ENCODE measurements at places on chromosomes 7 and 10.

GRCh38 chr10:78973901-78974616, 94.7 kb upstream of the ZMIZ1 start:
- DNase-seq: no peak

DNA sequence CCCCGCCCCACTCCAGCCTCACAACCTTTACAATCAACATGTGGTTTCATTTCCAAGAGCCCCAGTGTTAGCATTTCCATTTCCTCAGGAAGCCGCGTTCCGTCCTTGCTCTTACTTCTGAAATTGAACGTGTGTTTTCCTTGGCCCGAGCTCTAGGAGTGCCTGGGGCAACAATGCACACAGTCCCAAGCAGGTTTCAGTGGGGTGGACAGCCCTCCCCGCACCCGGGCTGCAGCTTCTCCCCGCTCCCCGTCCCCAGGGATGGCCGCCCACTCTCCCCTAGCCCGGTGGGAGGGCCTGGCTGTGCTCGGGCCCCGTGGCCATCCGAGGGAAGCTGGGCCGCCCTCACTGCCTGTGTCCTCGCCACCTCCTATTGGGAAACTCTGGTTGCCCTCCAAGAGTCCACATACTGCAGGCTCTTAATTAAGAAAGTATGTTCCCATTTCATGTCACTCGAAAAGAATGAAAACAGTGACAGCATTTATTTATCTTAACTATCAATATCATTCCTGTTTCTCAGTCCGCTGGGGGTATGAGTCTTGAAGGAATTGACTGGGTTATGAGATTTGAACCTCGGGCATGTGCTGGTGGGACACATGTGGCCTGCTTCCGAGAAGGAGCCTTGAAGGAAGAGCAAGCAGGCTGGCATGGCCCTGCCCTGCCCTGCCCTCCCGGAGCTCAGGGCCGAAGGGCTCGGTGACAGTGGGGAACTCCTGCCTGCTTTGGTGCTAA, 163.8 kb downstream of the GRK5 start:
- DNase-seq: no peak

DNA sequence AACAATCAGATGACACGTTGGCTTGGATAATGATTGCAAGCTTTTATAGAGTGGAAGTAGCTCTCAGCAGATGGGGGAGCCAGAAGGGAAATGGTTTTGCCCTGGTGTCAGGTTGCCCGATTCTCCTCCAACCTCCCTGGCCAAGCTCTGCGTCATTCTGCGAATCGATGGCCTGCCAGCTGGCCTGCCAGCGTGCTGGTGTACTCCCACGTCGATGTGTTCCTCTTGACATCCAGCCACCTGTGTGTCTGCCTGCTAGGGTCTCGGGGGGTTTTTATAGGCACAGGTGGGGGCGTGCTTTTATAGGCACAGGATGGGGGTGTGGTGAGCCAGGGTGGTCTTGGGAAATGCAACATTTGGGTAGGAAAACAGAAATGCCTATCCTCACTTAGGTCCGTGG, 4.6 kb downstream of the NET1 start:
- DNase-seq: no peak

DNA sequence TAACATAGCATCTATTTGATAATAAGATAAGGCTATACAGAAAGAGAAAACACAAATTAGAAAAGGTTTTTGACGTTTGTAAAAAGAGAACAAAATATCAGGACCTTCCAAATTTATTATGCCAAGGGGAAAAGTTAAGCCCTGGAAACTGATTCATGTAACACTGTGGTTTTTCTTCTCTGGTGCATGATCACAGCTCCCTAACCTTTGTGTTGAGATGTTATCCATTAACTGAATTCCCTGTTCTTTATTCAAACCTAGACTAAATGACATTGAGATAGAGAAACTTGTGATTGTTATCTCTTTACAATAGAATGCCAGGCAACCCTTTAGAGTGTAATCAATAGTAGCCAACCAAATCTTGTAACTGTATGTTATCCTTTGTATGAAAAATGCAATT, 141.5 kb upstream of the NRG3 start:
- DNase-seq: no peak

- no peak for DNase-seq
Observed at GRCh38 chr7:124422081-124422480, 343.5 kb downstream of the GPR37 start.

DNA sequence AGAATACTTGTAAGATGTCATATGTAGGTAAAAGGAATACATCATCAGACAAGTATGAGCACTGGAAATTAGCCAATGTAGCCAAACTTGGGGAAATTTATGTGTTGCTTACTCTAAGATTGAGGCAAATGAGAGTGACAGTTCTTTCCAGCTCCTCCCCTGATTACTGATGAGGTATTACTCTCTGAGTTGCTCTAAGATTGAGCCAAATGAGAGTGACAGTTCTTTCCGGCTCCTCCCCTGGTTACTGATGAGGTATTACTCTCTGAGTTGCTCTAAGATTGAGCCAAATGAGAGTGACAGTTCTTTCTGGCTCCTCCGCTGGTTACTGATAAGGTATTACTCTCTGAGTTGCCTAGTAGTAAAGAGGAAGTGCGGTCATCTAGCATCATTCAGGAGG, 435.8 kb downstream of the NRG3 start:
- no peak for DNase-seq

- DNase-seq: no peak
Observed at GRCh38 chr10:84391326-84391725, 62.9 kb downstream of the CCSER2 start.

DNA sequence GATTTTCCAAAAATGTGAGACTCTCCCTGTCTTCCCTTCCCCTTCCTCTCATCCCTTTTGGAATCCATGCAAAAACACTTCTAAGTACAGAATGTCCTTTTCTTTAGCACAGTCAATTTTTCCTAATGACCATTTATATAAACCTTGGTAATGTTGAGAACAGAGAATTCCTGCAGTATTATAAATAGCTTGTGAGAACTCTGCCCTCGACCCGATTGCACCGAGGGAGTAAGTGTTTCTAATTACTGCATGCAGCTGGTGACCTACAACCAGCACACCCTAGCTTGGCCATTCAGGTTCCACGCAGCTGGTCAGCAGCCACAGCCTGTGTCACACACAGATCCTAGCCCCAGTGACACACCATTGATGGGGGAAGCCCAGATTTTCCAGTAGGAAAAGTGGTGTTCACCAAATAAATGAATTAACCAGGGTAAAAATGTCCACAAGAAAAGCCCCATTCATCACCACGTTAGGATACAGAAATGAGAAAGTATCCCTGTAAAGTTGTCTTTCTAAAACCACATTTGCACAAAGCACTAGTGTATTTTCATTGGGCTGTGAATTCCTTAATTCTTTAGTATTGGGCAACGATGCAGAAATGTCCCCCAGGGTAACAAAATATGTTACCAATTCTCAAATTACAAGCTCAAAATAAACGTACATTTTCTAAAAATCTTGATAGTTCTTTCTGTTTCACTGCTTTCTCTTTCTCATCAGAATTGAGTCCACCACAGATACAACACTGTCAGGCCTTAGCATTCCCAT, 499.0 kb upstream of the KLF6 start:
- no peak for DNase-seq

- no peak for DNase-seq
Observed at GRCh38 chr10:15625261-15625660, 94.5 kb downstream of the ITGA8 start.

DNA sequence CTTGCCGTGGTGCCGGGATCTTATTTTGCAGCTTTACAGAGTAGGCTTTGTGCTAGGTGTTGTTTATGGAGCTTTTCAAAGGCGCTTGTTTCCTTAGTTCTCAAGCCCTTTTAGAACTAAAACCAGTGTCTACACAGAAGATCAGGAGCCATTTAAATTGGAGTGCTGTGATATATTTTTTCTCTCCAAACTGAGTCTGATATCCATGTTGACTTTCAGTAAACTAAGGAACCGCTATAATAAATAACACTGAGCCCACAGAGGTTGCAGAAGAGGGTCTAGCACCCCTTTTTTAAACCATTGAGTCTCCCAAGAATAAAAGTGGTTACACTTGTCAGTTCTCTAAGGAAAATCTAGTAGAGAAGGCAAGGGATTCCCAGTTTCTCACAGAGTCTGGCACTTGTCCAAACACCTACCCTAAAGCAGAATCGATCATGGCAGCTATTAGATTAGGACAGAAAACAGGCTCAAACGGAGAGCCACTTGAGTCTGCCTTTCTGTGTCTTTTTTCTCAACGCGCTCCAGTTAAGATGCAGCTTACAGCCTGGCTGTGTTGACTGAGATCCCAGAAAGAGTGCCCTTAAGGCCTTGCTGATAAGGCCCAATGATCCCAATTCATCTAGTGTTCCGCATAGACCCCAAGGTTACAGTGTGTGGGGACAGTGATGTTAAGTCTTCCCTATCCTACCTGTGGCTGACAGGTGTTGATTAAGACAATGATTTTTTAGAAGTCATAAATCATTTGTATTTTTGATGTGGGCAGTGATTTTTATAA, 804 bp downstream of the TMEM106B start:
- peak; percentile 29 for DNase-seq

- no peak for DNase-seq
Observed at GRCh38 chr10:77905781-77906180, 20.8 kb downstream of the DLG5 start.

DNA sequence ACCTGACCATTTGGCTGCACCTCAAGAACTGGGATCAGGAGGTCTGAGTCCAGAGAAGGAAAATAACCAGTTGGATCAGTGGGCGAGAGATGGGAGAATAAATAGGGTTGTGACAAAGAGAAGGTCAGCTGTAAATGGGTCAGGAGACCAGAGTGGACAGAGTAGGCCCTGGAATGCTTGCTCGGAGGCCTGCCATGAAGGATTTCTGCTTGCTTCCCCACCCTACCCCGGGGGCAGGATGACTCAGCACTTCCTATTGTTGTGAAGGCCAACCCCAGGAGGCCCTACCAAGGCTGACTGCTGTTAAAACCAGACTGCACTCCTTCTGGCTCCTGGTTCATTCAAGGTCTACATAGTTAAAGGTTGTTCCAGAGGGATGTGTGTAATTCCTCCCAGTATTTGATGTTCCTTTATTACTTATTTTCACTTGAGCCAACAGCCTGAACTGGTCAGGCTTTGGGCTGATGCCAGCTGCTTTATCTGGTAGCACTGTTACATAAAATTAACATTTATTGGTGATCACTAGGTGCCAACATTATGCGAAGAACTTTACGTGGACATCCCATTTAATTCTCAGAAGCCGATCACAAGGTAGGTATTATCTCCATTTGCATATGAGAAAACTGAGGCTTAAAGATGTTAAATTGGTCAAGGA, 27.3 kb upstream of the IFRD1 start:
- peak; percentile 80 for DNase-seq

Measured in suppressor macrophage (primary cell).